ENCODE measurements at places on chromosomes 1 and 21.
A peak's percentile ranks its signal among the peaks of the same experiment; 100 is the strongest.

GRCh38 chr1:151593730-151594129 is 18.1 kb upstream of the SNX27 start:
- DNase-seq: no peak

DNA sequence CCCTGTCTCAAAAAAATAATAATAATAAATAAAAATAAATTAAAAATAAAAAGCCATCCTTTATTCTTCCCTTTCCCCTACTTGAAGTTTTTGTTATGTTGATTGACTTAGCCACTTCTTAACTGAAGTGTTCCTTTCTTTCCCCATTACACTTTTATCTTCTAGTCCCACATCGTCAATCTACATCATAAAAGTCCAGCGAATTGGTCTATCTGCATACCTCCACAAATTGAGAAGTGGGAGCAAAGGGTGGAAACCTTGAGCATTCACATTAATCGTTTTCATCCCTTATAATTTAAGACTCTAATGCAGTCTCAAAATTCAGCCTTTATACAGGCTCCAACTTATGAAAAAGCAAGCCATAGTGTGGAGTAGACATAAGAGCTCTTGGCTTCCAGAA is 6.5 kb upstream of the ZYG11A start:
- no peak for DNase-seq

GRCh38 chr1:20640183-20640597 is 6.9 kb downstream of the PINK1 start:
- DNase-seq: no peak

DNA sequence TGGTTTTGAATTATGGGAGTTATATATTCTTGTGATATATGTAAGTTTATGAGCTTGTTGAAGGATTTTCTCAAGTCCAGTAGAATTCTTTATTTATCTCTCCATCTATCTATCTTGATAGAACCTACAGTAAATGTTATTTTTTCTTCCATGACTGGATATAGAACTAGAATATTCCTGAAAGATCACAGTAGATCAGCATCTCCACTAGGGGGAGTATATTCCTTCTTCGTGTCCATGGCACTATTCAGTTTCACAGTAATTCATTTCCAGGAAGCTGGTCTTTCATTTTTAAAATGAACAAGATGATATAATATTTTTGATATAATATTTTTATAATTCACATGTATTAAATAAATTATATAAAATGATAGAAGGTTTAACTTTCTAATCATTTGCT is 18.8 kb downstream of the TMPRSS15 start:
- DNase-seq: no peak

GRCh38 chr1:6869545-6869944 is 84.3 kb downstream of the CAMTA1 start:
- DNase-seq: no peak

DNA sequence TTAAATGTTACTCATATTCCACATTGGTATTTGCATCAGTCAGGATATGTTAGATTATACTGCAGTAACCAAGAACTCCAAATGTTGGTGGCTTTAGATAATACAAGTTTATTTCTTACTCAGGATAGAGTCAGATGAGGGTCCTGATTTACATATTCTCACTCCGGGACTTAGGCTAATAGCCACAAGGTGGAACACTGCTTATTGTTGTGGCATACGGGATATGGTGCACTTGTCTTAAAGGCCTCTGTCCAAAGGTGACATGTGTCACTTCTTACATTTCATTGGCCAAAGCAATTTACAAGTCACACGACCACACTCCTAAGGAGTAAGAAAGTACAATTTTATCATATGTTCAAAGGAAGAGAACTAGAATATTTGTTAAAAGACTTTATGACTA is 28.5 kb upstream of the ACADM start:
- DNase-seq: no peak

DNA sequence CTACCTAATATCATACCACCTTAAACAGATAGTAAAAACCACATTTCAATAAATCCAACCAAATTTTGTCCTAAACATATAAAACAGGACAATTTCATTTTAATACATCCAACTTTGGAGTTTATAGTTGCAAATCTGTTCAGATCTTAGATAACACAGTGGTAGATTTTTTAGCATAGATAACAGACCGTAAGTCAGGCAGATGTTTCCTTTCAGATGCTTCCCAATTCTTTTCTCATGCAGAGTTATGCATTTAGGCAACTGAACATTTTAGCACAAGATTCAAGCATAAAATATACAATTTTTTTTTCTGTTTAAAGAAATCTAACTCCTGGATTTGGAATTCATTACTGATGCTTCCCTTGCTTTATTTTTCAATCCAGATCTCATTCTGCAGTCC is 156.5 kb upstream of the ZNHIT6 start:
- no peak for DNase-seq

DNA sequence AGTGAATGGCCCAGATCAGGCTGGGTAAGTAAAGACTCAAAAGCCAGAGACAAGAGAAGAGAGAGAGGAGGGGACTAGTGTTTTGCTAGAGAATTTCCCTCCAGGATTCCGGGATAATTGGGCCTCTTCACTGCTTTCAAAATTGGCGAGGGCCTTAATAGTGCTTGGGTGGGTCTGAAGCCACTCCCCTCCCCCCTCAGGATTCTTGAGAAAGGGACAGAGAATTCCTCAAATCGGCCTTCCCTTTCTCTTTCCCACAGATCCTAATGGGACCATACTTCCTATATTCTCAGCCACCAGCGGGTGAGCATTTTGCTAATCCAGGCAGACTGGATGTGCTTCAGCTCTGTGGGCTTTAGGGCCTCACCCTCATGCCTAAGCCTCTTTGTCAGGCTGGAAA is 11.9 kb downstream of the SFN start:
- no peak for DNase-seq

GRCh38 chr1:7538033-7538432 is 233.1 kb upstream of the VAMP3 start:
- DNase-seq: no peak

DNA sequence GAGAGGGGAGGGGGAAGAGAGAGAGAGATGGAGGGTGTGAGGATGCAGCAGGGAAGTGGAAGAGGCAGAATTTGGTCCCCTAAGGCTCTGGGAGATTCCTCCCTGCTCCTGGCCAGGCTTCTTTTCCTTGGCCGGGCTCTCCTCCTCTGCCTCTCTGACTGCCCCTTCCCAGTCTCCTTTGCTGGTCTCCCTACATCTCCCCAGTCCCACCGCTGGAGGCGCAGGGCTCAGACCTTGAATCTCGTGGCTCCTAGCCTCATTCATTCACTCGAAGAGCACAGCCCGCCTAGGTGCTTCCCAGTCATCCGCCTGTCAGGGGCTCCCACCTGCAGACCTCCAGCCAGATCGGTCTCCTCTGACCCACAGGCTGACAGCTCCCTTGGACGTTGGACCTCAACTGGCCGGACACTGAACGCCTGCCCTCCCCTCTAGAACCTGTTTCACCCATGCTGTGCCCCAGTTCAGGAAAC is 76.5 kb downstream of the VWA5B1 start:
- no peak for DNase-seq

DNA sequence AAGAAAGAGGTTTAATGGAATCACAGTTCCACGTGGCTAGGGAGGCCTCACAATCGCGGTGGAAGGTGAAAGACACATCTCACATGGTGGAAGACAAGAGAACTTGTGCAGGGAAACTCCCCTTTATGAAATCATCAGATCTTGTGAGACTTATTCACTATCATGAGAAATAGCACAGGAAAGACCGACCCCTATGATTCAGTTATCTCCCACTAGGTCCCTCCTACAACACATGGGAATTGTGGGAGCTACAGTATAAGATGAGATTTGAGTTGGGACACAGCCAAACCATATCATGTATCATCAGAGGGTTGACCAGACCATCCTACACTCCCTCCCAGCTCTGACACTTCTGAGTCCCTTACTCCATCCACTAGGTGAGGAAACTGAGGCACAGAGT is 143.9 kb upstream of the KLHDC7A start:
- no peak for DNase-seq

GRCh38 chr21:25639551-25640201 is 618 bp downstream of the JAM2 start:
- DNase-seq: no peak

DNA sequence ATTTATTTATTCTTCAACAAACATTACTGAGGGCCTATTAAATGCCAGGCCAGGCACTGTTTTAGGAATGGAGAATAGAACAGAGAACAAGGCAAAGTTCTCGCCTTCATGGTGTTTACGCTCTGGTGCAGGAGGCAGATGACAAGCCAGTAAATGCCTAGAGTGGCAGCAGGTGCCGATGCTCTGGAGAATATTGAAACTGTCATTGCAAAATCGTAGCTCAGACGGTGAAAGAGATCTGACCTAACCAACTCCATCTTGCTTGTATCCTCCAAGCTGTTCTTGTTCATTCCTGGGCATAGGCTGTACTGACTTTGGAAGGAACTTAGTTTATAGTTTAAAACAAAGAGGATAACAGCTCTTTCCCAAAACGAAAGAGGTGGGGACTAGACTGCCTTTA is 13.5 kb upstream of the ENO1 start:
- DNase-seq: no peak

GRCh38 chr1:221164951-221165838 is 286.0 kb downstream of the HLX start:
- no peak for DNase-seq

DNA sequence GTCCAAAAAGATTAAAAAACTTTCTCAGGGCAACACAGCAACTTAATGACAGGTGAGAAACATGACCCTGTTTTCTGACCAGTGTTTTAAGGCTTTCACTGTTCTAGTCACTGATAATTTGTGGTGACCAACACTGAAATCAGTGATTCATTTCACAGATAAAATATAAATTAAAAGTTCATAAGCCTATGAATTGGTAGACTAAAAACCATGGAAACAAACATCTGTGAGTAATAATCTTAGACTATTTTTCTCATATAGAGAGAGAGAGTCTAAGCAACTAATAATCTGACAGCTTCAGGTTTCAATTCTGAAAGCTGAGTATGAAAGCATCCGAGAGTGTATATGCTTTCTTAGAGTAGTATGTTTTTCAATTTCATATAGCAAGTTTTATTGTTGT is 536.9 kb downstream of the ADGRL2 start:
- no peak for DNase-seq

DNA sequence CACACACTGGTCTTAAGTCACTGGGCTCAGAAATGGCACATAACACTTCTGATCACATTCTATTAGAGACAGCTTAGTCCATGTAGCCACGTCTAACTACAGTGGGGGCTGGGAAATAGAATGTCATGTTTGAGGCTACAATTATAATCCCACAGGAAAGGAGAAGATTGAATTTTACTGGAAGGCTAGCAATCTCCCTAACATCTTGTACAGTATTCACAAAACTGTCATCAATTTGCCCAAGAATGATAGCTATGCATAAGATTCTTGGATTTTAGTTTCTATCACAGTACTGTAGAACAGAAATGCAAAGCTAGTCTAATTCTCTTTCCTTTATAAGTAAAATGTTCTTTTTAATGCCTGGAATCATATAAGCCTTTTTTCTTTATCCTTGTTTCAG is 12.7 kb upstream of the ZMYM6 start:
- no peak for DNase-seq

- no peak for DNase-seq
Measured at GRCh38 chr1:102435483-102435882, 438.8 kb upstream of the OLFM3 start.

DNA sequence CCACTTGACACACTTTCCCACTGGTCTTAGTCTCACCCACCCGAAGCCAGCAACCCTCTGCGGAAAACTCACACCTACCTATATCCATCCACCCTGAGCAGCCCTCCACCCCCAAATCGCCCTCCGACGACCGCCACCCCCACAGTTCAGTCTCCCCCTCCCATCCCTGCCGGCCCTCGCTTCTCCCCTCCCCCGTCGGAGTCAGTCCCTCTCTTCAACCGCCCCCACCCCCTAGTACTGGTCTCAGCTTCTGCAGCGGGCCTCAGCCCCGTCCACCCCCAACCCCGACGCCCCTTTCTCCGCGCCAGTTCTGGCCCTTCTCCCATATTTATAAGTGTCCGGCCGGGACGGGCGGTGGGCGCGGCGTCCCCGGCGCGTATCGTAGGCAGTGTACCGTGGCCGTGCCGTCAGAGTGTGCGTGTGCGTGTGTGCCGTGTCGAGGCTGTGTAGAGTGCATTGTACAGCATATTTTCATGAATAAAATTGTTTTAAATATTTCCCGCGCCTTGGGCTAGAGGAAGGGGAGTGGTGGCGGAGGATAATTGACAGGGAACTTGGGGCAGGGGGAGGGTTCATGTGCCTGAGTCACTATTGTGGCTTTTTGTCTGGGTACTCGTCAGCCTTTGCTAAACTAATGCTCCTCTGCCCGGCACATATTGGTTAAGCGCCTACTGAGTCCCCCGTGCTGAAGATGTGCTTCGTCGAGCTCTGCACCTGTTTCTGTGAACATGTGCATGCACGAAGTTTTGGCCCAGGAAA is 22.0 kb downstream of the FOXO6 start:
- DNase-seq: peak; percentile 56

DNA sequence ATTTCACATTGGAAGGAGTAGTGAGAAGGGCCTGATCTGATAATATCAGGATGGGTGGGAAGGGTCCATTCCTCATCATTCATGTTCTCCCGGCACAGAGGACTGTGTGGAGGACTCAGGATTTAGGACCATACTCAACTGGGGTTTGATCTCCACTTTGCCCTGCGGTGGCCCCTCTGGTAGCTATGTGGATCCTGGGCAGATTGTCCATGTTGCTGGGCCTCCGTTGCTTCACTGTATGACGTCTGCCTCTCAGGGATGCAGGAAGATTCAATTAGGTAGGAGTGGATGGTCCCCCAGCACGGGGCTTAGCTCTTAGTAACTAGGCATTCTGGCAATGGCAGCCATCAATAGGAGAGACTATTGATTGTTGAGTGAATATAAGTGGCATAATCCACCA is 2.3 kb downstream of the ETS2 start:
- DNase-seq: no peak

GRCh38 chr1:55635856-55636255 is 420.7 kb upstream of the USP24 start:
- DNase-seq: no peak

GRCh38 chr1:32863218-32863880 is 7.4 kb downstream of the FNDC5 start:
- no peak for DNase-seq

DNA sequence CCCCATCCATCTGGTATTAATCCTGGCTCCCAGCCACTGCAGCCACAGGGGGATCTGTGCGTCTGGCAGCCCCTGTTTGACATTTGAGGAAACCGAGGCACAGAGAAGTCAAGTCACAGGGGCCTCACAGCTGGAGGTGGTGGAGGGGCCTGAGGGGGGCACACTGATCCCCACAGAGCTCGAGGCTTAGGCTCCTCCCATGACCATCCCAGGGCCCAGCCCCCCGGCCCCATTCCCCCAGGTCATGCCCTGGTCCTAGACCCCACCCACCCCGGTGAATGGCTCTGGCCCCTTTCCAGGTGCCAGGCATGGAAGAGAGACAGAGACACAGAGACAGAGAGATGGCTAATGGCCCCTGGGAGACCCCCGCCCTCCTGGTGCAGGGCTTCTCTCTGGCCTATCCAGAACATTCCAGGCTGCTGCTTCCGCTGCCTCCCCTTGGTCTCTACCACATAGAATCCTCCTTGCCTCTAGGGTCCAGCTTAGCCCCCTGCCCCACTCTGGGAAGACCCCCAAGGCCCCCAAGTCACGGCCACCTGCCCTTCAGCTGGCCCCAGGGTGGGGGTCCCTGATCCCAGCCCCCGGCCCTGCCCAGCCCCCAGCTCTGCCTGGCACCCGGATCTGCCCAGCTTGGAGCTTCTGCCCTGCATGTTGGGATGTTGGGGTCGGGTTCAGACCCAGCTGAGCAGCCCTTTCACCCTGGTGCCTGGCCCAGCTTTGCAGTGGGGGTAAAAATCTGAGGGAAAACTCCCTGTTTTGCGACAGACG is 29.2 kb upstream of the LRRC3 start:
- no peak for DNase-seq

Measured in HL-60 (cell line).